ENCODE measurements at places on chromosomes 7 and 10.

GRCh38 chr7:42935861-42936260 lies 3.7 kb downstream of the MRPL32 start:
- DNase-seq: no peak

DNA sequence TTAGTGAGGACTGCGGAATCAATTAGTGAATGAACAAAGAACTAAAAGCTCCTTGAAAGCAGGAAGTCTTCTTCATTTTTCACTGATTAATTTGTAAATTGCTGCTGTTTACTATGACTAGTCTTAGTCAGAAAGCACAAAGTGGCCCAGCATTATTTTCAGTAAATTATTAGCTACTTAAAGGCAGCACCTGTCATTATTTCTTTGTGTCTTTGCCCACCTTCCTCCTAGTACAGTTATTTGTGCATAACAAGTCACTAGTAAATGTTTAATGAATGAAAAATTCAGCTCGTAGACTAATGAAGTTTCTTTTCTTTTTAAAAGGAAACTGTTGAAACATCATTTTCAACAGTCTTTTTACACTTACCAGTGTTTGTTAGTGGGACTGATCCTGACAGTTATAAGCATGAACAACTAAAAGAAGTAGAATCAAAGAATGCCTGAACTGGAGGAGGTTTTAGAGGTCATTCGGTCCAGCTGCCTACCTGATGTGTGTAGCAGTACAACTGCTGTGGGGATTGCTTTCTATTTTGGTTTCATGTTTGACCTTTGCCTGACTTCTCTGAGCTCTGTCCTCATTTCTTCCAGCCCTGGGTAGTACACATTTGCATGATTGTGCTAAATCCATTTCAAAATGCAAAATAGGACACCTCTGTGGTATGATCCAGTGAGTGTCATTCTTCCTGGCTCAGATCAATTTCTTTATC lies 140.0 kb upstream of the PHYHIPL start:
- no peak for DNase-seq

DNA sequence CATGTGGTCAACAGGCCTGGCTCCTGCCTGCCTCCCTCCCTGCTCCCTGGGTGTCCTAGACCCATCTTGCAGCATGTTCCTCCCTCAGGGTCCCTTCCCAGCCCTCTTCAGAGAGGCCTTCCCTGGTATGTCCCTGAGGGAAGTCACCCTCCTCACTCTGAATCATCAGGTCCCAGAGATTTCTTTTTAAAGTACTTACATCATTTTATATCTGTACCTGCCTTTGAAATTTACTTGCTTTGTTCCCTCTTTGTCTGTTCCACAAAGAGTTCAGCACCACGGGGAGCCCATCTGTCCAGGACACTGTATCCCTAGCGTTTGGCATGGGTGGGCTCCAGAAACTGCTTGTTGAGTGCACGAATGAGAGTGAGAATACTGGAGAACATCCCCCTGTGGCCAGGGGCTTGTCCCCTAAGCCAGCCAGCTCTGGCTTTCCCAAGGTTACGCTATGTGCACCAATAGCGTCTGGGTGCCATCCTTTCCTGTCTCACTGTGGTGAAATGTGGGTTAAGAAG lies 50.6 kb upstream of the IGFBP3 start:
- DNase-seq: no peak

GRCh38 chr7:23469961-23470250 lies 385 bp downstream of the IGF2BP3 start:
- DNase-seq: no peak

DNA sequence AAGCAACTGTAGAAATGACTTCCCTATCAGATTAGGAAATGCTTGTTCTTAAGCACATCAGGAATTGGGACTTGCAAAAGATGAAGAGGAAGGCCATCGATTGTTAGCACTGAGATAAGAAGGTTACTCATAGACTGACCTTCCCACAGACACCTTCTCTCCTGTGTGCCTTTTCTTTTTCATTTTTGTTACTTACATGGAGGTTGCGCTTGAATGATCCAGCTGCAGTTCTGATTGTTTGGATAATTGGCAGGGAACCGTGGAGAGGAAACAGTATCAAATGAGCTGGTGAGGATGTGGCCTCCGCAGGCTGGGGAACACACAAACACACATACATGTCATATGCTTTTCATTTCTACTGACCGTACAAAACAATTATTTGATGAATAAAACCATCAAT lies 134.9 kb upstream of the RSU1 start:
- DNase-seq: no peak

GRCh38 chr7:51046482-51046881 lies 263.8 kb upstream of the GRB10 start:
- DNase-seq: no peak

DNA sequence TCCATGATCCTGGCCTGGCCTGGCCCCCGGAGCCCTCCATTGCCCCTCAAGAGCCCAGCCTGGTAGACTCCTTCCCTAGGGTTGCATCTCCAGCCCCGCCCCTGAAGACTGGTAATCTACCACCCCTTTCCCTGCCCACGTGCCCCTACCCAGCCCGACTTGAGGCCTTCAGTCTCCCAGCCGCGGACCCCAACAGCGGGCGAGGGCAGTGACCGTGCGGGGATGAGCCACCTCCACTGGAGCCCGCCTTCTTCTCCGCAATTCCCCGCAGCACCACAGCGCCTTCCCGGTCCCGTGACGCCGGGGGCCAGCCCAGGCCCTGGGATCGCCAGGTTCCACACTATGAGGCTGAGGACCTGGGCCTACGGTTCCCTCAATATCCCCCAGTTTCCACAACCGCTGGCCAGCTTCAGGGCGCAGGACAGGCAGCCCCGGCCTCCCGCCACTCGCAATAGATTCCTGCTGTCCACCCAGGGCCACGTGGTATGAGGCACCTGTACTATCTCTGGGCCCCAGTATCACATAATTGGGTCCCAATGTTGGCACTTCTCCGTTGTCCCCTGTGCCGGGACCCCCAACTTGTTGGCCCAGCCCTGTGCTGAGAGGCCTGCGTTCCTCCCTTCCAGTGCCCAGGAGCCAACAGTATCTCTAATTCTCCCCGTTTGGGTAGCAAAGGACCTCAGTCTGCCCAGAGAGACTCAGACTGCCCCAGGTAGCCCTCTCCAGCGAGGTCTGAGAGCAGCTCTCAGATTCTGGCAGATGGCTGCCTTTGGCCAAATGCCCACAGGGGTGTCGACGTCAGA lies 1.1 kb upstream of the GPRIN2 start:
- DNase-seq: peak; percentile 5

- no peak for DNase-seq
Observed at GRCh38 chr10:20593649-20594048, 303.5 kb downstream of the NEBL start.

DNA sequence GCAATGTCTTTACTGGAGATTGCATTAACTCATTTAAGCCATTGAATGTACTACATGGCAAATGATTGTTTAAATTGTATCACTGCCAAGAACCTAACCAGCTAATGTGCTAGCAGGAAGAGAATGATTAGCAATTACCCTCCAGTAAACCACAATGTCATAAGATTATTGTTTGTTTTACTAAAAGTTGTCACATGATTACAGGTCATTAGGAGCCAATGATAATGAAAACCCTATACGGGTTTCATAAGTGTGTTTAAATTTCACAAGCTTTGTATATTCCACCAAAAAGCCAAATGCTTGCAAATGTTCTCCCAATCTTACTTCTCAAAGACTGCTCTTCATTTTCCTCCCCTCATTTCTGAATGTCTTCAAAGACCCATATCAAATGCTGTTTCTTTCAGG lies 76.5 kb upstream of the PPP1R3C start:
- no peak for DNase-seq

GRCh38 chr10:75358835-75359421 lies 42.6 kb downstream of the ZNF503 start:
- DNase-seq: no peak

DNA sequence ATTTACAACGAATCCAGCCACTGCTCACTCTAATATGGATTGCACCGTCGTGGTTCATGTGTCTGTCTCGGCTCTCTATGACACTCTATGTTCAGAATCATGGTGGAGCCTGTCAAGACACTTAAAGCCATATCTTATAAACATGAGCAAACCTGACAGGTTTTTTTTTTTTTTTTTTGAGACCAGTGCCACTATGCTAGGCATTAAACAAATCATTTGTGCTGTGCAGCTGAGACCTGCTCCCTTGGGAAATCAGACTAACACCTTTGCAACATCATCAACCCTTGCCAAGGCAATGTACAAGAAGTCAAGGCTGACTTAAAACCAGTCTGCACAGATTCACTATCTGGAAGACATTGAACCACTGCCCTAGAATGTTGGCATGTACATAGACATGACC lies 181.2 kb upstream of the ANK3 start:
- no peak for DNase-seq

DNA sequence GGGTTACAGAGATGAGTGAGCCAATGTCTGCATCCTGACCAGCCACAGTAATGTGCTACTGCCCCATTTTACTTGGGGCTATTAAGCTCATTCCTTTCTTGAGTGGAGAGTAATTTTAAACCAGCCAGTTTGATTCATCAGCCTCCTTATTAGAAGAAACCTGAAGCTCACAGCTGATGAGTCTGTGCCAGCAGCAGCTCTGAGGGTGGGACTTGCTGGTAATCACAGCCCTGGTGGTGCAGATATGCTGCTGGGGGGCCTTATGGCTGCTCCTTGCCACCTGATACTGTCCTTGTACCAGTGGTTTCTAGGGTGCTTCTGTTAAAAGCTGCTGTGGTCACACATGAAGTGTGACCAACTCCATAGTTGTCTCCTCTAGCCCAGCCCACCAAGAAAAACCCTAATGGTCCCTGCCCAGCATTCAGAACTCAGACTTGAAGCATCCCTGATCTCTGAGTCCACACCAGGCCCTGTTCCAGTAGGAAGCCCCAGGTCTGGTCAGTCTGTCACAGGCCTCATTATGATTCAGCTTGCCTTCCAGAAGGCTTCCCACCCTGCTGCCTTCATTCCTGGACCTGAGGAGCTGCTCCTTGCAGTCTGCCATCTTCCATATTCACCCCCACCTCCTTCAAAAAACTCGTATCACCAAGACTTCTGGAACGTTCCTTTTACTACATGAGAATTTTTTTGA lies 28.9 kb upstream of the RBM20 start:
- no peak for DNase-seq

DNA sequence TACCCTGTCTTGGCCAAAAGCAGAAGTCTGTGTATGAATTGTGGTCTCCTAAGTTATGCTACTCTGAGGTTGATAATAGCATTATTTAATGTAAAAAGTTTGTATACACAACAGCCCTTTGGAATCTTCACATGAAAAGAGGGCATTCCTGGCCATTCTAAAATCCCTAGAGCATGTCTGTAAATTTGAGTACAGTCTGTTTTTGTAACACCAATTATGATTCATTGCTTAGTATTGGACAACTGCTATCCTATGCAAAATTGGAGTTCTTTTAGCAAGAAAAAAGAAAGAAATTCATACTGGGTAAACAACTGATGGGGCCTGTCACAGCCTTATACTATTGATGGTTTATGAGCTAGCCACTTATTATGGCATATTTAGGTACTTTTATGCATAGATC lies 10.2 kb downstream of the CUTC start:
- DNase-seq: no peak

- DNase-seq: no peak
Observed at GRCh38 chr7:13047061-13047460, 359.6 kb downstream of the ARL4A start.

DNA sequence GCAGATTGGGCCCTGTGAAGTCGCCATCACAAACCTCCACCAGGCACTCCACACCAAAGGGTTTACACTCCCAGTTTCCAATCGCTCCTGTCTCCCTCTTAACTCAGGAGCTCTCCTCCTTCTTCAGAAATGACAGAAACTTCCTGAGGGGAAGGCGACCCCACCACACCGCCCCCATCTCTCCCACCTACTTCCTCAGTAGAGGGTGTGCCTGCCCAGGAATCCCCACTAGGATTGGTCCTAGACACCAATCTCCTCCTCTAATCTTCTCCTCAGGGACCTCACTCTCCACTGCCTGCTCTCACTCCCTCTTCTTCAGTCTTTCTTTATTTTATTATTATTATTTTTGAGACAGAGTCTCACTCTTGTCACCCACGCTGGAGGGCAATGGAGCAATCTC lies 5.9 kb upstream of the INSIG1 start:
- no peak for DNase-seq

DNA sequence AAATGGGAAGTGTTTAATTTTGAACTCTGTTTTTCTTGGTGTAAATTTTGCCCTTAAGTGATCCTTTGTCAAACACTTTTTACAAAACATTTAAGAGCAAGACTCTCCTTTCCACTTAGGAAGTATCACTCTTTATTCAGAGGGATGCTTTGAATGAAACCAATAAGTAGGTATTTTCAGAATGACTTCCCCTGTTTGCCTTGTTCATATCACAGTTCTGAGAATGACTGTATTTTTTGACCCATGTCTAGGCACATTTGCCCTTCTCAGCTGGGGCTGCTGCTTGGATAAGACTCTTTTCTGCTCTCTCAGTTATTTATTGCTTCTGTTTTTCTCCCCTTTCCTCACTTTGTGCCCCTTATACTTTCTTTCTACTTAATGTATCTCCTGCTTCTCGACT lies 98.2 kb downstream of the CCNY start:
- no peak for DNase-seq

GRCh38 chr7:112160130-112160770 lies 45.9 kb downstream of the DOCK4 start:
- no peak for DNase-seq

DNA sequence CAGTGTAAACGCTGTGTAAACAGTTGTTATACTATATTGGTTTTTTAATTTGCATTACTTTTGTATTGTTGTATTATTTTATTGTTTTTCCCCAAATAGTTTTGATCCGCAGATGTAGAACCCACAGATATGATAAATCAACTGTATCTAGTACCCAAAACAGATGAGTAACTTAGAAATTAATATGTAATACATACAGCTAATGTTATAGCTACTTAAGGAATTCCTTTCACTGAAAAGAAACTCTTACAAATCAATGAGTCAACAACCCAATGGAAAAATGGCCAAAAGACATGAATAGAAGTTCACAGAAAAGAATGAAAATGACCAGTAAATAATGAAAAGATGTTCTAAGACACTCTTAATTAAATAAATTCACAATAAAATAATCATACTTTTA lies 32.3 kb upstream of the ARL4A start:
- no peak for DNase-seq

DNA sequence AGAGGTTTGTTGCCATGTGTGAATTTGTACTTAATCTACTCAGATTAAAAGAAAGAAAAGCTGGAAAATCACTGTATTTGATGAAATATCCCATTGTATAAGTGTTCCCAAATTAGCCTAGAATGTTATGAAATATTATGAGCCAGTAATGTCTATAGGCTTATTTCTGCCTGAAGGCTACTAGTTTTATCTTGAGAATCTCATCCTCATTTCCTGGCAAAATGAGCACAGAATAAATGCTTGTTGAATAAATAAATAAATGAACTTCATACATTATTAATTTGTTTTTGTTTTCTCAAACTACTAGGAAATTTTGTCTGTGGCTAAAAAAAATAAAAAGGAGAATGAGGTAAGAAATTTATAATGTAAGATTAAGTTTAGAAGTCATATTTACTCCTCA lies 25.5 kb downstream of the HELLS start:
- DNase-seq: no peak

All from stimulated activated CD4-positive, alpha-beta T cell treated with anti-CD3 and anti-CD28 coated beads, Interleukin-4, amount 100 ng/mL, for 24 hours (primary cell).